ENCODE measurements at places on chromosomes 12 and 14. TPM values are rescaled to one million over a fixed set of nuclear protein-coding genes. Genes with fewer than 3 reads are reported as not detected.
A peak's percentile ranks its signal among the peaks of the same experiment; 100 is the strongest.

- no peaks in the 10 kb centered on the region for H3K36me3 ChIP-seq
- H3K4me1 ChIP-seq, result no peaks in the 10 kb centered on the region
- H3K27me3 ChIP-seq, result no peaks in the 10 kb centered on the region
- no peak overlapping the region for H3K4me3 ChIP-seq
- no peak overlapping the region for H3K27ac ChIP-seq
Measured at GRCh38 chr14:58717211-58717610, 79.4 kb downstream of the DACT1 start.

DNA sequence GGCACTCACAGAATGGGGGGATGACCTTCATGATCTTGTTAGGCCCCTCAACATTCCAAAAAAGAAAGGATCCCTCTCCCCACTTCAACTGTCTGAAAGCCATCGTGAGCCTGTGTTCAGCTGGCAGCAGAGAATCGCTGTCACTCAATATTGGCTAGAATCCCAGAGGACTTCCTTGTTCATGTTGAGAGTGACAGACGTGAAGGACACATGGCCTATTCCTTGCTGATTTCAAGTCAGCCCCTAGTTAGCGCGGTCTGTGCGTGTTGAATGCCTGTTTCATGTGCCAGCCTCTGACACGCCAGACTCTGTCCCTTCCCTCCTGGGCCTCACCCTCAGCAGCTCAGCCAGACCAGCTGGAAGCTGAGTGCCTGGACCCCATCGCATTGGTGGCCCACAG is 43.1 kb downstream of the DNAH10 start:
- H3K36me3 ChIP-seq, result no peaks in the 10 kb centered on the region
- DNase-seq, result peak; percentile 11
- H3K27me3 ChIP-seq, result no peaks in the 10 kb centered on the region
- H3K4me1 ChIP-seq, result no peaks in the 10 kb centered on the region

GRCh38 chr14:66288511-66288910 is 197.7 kb upstream of the CCDC196 start:
- H3K27ac ChIP-seq, result no peak overlapping the region
- H3K36me3 ChIP-seq, result no peaks in the 10 kb centered on the region
- no peak overlapping the region for H3K4me3 ChIP-seq
- no peaks in the 10 kb centered on the region for H3K27me3 ChIP-seq

GRCh38 chr12:50043308-50043707 is 14.1 kb upstream of the ASIC1 start:
- no peak overlapping the region for H3K27ac ChIP-seq
- H3K4me1 ChIP-seq, result peaks cover 5% of the 10 kb centered on the region
- H3K36me3 ChIP-seq, result no peaks in the 10 kb centered on the region

- peaks cover 37% of the 10 kb centered on the region for H3K4me1 ChIP-seq
- no peaks in the 10 kb centered on the region for H3K27me3 ChIP-seq
- no peak overlapping the region for H3K27ac ChIP-seq
- no peak overlapping the region for H3K4me3 ChIP-seq
- H3K36me3 ChIP-seq, result no peaks in the 10 kb centered on the region
- no peak for DNase-seq
Measured at GRCh38 chr14:104681689-104682074, 7.7 kb upstream of the INF2 start.

- H3K27ac ChIP-seq, result no peak overlapping the region
- peaks cover 4% of the 10 kb centered on the region for H3K27me3 ChIP-seq
- H3K4me1 ChIP-seq, result no peaks in the 10 kb centered on the region
- DNase-seq, result no peak
- H3K4me3 ChIP-seq, result no peak overlapping the region
Measured at GRCh38 chr14:69852531-69853321, 26.5 kb upstream of the SMOC1 start.

- no peak overlapping the region for H3K27ac ChIP-seq
- no peaks in the 10 kb centered on the region for H3K36me3 ChIP-seq
- no peak for DNase-seq
Measured at GRCh38 chr12:91940322-91940721, 205.3 kb downstream of the BTG1 start.

The C14orf132 gene
- total RNA-seq, result 0.07 TPM

The INHBE gene
- 14.3 TPM for total RNA-seq

The KRT83 gene
- not detected for total RNA-seq

The TPH2 gene
- not detected for total RNA-seq
